Esophagus muscularis mucosa (tissue), 4 donors: ENCODE measurements at places on chromosomes 7 and 10.

DNA sequence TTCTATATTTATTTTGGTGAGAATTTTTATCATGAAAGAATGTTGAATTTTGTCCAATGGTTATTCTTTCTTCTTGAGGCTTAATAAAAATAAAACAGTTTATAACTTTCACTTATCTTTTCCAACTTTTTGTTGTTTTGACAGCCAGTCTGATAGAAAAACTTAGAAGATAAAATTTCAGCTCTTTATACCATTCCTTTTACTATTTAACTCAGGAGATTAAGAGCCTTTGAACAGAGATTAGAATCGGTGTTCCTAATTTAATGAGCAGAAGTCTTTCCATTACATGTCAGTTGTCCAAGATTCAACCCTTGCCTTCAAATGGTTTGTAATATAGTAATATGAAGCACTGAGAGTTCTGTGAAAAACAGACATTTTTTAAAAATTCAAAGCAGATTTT lies 97.8 kb upstream of the SEC61G start:
- no peak for DNase-seq

DNA sequence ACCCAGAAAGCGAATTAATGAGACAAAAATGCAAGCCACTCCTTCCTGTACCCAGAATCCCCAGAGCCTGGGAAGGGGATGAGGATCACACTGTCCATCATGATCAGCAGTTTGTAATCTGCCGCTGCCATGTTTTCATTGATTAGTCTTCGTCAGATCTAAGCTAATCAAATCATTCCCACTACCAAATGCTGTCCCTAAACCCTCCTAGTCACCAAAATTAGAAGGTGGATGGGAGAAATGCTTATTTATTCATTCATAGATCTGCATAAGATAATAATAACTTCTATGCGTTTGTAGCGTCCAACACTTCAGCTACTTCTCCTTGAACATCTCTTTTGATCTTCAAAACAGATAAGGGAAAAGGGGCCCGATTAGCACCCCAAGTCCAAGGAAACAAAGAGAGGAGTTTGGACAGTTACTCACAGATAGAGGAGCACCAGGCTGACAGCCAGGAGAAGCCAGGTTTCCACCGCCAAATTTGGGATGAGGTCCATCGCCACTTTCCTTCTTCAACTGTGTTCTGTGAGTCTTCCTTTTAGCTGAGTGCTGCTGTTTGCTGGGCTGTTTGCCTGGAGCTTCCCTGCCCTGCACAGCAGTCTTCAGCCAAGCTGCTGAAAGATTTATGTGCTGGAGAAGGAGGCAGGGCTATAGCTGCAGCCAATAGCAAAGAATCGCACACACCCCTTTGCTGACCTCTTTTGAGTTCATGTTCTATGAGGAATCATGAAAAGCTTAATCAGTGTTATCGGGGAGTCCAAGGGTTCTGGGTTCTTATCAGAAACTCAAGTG lies at the start of gene CYP3A5:
CYP3A5 (minus strand) TSS at position 597 of the 792 bp plus-strand sequence; CDS start at position 497, 100 bp downstream.
- DNase-seq = no peak

DNA sequence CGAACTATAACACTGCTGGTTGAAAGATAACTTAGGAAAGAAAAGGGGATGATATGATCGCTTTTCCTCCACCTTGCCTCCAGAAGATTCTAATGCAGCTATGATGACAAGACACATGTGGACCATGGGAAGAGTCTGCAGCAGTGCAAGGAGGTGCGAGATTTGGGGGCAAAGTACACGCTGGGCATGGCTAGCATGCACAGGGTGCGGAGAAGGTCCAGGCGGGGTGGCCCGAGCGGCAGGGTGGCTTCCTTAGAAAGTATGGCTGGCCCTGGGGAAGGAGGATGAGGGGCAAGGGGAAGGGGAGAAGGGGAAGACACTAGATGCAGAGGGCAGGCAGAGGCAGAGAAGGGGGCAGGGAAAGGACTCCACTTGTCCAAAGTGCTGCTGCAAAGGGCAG lies 15.6 kb downstream of the ATXN7L1 start:
- no peak for DNase-seq

DNA sequence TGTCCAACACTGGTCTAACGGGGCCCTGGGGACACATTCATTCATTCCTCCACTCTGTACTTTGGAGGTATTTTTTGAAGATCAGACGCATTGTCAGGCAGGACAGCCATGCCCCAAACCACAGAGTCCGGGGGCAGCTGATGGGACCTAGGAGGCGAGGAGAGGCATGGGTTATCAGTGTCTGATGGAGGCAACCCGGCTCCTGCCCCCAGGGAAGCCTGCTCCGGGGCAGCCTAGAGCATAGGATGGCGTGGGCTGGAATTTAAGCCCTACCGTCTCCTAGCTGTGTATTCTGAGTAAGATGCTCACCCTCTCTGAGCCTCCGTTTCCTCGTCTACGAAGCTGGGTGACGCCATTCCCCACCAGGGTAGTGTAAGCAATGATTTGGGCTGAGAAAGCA lies 55.4 kb upstream of the ELN start:
- no peak for DNase-seq

DNA sequence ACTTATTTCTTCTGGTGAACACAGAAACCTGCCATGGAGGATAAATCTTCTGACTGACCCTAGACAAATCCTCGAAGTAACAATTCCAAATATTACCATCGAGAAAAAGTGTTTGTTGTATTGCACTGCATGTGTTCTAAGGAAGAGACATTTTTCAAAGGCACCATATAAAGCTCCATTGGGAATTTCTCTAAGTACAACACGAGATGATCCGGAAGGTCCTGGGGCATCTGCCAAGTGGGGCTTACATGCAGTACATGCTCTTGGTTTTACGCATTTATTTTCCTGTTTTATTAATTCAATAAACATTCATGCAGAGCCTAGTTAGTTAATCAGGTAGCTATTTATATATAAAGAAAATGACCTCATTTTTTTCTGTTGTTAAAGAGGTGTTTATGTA lies 692.0 kb upstream of the IGFBP3 start:
- DNase-seq = peak; percentile 53

- DNase-seq = no peak
Observed at GRCh38 chr7:133887459-133887858, 239.7 kb upstream of the LRGUK start.

DNA sequence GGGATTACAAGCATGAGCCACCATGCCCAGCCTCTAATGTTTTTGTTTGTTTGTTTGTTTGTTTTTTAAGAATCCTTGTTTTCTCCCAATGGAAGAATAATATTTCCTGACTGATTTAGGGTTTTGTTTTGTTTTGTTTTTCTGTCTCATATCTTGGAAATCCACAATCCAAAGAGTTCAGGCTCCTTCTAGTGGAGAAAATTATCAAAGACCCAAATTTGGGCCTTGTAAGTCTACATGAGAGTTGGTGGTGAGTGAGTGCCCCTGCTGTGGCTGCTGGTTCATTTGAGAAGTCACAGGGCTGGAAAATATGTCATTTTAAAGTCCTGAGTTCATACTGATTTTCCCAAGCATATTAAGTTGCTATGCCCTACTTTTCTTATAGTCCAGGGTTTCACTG lies 33.5 kb upstream of the KLHL7 start:
- no peak for DNase-seq

DNA sequence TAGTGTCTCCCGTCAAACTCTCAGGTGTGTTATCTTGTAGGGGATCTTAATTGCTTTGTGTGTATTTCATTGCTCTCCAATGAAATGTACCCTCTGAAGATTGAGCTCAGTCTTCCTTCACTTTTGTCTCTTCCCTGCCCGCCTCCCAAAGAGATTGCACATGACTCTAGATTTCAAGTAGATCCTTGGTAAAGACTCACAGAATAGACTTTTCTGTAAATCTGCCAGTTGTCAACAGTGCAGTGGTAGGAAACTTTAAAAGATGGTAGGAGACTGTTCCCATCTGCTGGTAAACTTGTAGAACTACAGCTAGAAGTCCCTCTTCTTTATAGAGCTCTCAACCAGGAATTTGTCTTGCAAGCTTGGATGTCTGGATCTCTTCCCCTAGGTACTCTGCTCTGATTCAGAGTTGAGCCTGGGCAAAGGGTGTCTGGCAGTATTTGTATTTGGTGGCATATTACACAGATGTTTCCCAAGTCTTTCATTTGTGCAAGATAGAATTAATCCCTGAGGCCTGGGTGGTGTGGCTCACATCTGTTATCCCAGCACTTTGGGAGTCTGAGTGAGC lies 9.6 kb downstream of the CCL26 start:
- no peak for DNase-seq

DNA sequence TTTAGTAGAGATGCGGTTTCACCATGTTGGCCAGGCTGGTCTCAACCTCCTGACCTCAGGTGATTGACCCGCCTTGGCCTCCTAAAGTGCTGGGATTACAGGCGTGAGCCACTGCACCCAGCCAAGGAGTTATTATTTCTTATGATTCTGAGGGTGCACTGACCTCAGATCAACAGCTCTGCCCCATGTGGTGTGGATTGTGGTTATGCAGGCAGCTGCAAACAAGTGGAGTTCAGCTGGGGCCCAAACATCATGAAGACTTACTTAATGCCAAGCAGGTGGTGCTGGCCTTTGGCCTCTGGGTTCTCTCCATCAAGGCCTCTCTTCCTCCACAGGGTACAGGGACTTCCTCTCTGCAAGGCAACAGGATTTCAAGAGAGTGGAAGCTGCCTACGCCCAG lies 45.1 kb upstream of the OPTN start:
- no peak for DNase-seq

DNA sequence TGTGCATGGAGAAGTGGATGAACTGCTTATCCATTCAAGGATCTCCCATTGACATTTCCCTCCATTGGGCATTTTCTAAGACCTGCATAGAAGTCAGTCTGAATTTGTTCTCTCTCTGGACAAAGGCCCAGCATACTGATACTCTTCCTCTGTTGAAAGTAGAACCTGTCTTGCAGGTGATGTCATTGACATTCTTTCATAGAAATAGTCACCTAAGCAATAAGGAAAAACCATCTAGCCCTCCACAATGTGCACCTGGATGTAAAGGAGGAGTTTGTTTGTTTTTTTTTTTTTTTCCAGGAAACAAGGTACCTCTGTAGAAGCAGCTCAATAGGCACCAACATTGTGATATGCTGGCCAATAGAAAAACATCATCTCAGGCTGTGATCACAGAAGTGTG lies 150.4 kb downstream of the DPY19L1 start:
- DNase-seq = no peak

DNA sequence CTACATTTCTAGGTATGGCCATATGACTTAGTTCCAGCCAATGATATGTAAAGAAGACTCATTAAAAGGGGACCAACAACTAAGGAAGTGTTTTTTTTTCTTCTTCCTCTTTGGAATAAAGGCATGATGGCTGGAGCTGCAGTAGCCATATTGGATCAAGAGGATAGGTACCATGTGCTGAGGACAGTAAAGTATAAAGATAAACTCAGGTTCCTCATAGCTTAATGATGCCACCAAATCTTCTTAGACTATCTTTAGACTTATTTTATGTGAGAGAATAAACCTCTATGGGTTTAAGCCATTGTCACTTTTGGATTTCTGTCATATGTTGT lies 85.3 kb downstream of the ANLN start:
- no peak for DNase-seq

DNA sequence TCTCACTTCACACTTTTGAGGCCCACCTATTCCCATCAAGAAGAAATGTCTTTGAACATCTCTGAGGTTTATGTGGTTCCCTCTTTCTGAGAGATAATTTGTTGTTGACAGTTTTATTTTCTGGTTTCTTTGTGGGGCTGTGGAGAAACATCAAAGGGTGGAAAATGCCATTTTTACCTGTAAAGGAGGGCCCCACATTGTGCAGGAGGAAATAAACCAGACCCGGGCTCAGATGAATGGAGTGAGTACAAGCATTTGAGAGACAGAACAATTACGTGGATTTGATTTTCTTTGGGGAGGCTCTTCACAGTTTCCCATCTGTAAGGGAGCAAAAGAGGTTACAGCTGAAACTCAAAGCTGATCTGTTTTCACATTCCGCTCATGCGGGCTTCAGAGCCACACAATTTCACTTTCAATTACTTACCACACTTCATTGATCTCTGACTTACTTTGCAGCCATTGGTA lies 29.8 kb downstream of the ITPRIP start:
- no peak for DNase-seq

DNA sequence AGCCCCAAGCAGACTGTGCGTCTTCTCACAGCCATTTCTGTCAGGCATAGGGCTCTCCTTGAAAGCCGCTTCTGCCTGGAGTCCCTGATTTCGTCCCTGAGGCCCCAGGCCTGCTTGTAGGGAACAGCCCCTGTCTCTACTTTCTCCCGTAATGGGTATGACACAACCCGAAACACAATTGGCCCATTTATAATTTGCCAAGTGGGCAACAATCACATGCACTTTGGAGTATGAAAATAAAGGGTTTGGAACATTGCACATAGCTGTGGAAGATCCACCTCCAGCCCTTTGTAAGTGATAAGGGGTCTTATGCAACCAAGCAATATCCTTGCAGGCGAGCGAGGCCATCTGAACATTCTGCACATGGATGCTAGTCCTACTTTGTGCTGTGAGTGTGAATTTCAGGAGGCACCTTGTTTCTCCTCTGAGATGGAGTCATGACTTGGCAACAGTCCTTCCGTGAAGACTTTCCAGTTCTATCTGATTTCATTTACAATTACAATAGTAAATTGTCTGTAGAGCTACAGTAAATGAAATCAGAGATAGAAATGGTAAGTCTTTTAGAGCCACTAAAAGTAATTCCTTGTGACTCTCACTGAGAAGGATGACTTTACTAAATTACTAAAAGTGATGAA lies 141.5 kb downstream of the CUBN start:
- DNase-seq = no peak

- no peak for DNase-seq
Observed at GRCh38 chr7:140039896-140040295, 22.9 kb downstream of the PARP12 start.

DNA sequence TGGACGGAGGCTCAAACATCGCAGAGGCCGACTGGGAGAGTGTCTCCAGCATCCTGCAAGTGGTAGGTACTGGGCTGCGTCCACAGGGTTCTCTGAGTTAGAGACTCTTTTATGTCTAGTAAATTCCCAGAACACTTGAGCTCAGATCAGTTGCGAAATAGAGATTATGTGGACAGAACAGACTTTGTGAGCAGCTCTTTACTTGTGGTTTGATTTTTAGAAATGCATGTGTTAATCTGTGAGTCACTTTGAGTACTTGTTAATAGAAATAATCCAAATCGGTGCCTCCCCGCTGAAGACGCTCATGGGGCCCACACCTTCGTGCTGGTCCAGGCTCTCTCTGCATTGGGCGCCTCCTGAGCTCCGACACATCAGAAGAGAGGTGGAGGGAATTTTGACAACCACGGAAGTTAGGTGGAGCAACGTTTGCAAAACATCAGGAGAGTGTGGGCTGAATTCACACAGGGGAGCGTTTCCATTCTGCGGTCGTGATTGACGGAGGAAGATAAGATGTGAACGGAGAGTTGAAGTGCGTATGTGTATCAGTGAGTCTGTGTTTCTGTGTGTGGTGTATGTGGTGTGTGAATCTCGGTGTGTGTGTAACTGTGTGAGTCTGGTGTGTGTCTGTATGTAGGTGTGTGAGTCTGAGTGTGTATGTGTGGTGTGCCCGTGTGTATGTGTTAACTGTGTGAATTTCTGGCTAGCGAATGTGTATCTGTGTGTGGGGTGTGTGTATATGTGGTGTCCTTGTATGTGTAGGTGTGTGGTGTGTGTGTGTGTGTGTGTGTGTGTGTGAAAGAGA lies 32.1 kb downstream of the PFKP start:
- no peak for DNase-seq

GRCh38 chr7:157877298-157878090 lies 540.7 kb downstream of the DNAJB6 start:
- no peak for DNase-seq
